ENCODE measurements at places on chromosomes 5 and 9. TPM values are rescaled to one million over a fixed set of nuclear protein-coding genes. Genes with fewer than 3 reads are reported as not detected.
A peak's percentile ranks its signal among the peaks of the same experiment; 100 is the strongest.

DNA sequence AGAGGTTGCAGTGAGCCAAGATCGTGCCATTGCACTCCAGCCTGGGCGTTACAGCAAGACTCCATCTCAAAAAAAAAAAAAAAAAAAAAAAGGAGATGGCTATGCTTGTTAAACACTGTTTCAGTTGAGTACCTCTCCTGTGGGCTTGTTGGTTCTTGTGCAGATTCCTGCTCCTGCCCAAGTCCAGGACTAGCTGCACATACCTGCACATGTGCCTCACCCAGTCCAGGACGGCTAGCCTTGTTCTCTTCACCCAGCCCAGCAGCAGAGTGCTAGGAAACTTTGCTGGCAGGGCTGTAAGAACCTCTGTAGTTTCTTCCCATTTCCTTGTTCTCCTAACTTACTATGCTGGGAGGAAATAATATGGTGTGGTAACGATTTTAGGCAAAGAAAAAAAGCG is 234.1 kb upstream of the DMRT1 start:
- DNase-seq = peak; percentile 73

DNA sequence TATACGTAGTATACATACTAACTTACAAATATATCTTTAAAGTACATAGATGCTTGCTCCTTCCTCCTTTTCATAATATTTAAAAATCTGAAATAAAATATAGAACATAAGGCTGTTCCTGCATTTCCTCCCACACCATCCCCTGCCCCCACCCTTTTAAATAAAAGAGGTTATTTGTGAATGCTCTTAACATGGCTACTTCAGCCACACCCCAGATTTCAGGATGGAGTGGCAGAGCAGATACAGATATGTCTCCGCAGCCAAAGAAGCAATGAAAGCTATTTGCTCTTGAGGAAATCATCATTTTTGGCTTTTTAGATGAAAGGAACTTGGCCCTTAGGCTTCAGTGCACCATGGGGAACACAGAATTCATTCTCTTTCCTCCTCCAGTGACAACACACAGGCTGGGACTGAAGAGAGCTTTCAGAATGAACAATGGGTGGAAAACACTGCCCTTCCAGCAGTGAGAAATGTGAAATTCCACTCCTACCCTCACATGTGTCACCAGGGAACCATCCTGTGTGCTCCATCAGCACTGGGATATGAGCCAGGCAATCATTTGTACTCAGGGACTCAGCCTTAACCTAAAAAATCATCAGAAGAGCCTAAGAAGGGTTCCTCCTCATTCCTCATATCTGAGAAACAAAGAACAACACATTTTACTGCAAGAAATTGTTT is 134.3 kb downstream of the PPP2R2B start:
- DNase-seq = no peak

DNA sequence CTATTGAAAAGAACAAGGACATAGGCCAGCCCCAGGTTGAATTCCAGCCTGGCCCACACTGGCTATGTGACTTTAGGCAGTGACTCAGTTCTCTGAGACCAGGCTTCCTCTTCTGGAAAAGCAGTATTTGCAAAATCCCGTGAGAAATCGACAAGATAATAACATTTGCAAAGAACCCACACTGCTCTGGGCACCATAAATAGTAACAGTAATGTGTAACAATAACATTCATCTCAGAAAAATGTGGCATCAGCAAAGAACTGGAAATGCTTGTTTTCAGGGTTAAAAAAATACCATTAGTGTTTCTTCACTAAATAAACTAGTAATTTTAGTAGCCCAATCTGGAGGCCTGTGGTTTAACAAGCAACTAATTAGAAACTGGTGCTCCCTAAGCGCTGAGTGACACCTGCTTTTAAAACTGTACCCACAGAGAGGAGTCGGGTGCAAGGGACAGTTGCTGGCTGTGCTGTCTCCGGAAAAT is 148.4 kb downstream of the TTLL11 start:
- no peak for DNase-seq

DNA sequence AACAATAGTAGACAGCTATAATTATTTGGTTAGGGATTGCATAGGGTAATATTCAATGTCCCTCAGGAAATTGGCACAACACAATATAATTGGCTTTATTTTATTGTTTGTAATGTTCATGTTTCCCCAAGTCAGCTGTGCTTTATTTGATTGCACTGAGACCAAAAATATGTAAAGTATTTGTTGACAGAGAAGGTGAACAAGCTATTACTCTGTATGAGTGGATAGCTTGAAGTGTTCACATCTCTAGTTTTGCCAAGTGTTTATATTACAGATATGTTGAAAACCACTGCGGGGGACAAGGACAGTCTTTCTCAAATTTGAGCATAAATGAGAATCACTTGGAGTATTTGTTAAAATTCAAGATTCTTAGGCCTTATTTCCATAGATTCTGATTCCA is 83.3 kb downstream of the RAB3C start:
- DNase-seq = no peak

GRCh38 chr9:92206488-92206887 is 87.0 kb downstream of the IARS1 start:
- no peak for DNase-seq

- no peak for DNase-seq
Measured at GRCh38 chr9:120348951-120349429, 231.0 kb downstream of the CDK5RAP2 start.

Gene PRDM9
- total RNA-seq = not detected

Gene ADAMTSL1
- total RNA-seq = 11.5 TPM

Gene PSMB7
- total RNA-seq = 109 TPM

All from ureter (tissue), 1 donor.